ENCODE measurements at places on chromosomes 1 and 21.

GRCh38 chr1:90732136-90732535 is 15.0 kb upstream of the BARHL2 start:
- no peak for DNase-seq

DNA sequence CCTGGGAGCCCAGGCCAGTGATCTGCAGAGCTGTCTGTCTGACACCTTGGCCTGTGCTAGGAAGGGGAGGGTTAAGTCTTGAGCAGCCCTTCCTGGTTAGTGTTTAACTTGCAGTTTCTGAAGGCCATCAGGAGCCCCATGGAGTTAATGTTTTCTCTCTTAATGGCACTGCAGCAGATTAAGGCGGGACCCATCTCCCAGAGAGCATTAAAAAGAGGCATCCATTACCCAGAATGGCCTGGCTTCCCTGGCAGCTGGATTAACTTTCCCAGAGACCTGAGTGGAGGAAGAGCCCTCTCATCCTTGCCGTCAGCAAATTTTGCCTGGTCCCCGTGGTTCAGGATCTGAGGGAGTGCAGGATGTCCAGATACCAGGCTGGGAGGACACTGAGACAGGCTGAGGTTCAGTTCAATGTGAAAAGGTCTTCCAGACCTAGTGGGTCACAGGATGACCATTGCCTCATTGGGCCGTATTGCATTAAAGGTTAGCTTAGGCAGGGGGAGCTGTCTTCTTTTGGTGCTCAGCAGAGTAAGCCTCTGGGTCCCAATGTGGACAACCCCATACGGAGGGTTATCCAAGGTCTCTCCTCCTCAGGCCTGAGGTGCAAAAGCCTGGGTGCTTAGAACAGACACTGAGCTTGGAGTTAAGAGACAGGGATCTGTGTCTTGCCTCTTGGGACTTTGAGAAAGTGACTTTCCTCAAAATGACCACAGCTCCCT is 522.6 kb downstream of the PTPRU start:
- DNase-seq = no peak

DNA sequence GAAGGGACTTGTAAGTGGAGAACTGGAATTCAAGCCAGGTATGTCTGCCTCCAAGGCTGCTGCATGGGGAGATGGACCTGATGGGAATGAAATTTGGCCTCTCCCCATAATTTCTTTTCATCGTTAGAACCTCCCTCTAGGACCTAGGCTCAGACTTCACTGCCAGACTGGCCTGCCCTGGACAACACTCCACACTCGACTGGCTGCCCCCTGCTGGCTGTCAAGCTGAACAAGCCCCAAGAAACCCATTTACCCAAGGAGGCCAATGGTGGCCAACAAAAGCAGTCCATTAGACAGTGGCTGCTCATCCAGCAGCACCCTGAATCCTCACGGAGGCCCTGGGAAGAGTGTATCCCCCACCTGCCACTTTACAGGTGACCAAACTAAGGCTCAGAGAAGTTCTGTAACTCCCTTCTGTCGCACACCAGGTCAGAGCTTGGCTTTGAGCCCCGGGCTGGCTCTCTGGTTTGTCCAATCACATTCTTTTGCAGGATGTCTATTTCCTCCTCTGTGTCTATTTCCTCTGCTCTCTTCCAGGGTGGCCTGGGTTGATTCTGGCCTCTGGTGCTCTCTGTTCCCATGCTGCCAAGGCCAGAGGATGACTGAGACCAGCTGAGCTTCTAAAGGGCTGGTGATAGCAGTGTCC is 3.8 kb downstream of the RNF186 start:
- DNase-seq = no peak

DNA sequence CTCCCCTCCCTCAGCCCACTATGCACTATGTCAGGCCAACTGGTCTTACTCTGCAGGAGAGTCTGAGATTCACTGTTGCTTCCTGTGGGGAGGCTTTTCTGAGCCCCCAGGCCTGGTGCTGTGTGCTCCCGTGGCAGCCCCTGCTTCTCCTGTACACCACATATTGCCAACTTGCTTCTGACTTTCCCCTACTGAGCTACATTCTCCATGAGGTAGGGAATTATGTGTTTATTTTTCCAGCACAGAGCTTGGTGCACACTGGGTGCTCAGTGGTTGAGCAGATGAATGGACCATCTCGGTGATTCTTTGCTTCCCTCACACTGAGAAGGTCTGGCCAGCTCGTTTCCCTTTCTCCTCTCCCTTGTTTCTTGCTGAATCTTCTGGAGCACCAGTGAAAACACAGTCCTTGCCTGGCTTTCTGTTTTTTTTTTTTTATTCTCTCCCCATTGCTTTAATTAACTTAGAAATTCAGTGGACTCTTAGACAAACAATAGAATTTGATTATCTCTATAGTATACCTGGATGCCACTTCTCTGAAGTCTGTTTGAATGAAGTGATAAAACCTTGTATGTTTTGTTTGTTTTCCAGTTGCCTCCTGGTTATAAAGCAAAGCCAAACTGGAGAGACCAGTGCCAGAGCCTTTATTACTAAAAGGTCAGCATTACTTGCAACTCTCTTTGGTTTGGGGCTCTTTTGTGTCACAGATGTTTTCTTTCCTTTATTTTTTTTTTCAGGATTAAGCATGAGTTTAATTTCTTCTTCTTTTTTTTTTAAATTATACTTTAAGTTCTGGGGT is 50.3 kb upstream of the CNIH3 start:
- DNase-seq = no peak

GRCh38 chr1:65323246-65323645 is 13.9 kb downstream of the DNAJC6 start:
- DNase-seq = no peak

- DNase-seq = no peak
Measured at GRCh38 chr21:27586986-27587385, 620.1 kb upstream of the ADAMTS5 start.

DNA sequence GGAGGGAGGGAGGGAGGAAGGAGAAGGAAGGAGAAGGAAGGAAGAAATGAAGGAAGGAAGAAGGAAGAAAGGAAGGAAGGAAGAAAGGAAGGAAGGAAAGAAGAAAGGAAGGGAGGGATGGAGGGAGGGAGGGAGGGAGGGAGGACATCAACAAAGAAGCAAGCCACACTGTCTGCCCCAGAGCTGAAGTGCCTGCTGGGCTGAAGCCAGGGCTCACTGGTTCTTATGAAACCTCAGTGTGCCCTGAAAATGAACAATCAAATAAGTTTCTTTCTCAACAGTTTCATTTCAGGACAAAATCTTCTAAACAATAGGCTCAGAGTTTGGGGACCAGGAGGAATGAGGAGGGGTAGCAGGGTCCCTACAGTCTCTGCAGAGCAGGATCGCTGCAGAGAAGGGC is 21.1 kb downstream of the ARHGEF19 start:
- no peak for DNase-seq

DNA sequence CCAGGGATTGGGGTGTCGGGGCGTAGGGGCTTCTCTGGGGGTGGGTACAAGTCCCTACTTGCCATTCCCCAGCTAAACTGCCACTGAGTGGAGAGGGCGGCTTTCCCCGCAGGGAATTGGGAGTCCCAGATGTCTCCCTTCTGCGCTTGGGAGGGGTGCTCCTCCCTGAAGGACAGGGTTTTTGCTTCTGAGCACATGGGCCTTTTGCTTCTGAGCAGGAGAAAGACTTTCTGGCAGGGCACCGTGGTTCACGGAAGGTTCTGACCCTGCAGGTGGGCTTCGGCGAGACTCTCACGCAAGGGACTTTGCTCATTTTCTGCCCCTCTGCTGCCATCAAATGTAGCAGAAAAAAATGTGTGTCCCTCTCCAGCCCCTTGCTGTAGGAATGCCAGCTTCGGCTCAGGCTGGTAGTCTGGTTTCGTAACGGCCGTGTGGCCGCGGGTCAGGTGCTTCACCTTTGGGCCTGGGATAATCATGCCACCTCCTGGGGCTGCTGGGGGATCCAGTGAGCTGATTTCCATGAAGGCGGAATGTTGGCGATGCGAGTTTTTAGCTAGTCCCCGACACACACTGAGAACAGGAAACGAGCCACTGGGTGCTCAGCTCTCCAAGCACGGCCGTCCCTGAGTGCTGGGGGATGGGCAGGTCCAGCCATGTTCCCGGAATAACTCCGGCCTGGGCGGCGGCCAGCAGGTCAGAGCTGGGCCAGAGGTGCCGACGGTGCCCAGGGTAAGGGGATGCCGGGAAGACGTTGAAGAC is 364.0 kb downstream of the CAMTA1 start:
- no peak for DNase-seq

DNA sequence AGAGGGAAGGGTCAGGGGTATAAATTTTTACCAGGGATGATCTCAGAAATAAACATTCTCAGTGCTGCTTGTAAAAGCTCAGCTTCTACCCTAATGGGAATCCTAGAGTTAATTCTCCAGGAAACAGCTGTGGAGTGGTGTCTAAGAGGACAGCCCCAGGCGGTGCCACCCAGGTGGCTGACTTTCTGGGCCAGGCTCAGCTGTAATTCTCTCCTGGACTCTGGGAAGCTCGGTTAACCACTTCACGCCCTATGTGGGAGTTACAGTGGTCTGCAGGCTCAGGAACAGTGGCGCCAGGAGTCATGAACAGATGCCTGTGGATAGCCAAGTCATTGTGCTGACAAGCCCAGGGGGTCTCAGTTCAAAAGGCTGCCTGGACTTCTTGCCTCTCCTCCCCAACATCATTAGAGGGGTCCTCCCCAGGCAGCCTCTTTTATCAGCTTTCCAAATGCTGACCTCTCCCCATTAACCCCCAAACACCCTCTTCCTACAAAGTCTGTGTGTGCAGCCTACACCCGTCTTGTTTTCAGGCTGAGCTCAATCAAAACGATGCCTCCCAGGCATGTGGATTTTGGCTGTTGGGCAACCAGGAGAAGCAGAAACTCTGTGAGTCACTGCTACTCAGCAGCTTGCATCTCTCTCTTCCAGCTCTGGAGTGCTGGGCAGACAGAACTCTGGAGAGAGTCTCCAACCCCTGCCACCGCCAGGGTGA is 1.2 kb downstream of the HHIPL2 start:
- DNase-seq = peak; percentile 35

GRCh38 chr1:21830792-21831453 is 18.9 kb downstream of the LDLRAD2 start:
- no peak for DNase-seq

DNA sequence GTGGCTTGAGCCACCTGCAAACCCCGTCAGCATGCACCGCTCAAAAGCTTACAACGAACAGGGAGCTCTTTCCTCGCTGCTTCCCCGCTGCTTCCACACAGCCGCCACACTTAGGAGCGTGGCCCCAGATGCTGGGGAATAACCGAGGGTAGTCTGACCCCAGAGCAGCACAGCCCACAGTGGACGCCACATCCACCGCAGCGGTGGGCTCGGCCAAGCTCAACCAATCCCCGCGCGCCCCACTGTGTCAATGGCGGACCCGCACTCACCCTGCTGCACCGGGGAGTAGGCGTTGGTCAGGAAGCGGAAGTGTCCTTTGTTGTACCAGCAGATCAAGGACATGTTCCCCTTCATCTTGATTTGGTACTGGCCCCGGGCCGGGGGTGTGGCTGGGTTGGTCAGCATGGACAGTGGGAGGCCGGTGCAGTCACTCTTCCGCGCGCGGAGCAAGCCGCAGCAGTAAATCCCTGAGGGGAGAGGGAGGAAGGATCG is 93.5 kb downstream of the PGBD5 start:
- no peak for DNase-seq

DNA sequence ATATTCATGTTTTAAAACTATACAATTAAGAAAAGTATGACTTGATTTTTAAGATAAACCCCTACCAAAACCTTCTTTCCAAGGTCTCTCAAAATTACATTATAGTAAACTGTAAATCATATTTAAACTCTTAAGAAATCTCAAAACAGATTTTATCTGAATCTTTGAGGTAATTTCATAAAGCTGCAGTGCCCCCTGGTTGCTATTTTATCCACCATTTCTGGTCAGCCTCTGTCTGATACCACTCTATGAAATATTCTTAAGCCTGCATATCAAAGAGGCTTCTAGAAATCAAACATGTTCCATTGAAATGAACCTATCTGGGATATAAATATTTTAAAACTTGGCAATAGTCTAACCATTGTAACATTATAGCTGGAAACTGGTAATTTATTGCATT is 317.3 kb downstream of the COL11A1 start:
- DNase-seq = no peak

GRCh38 chr1:168497376-168497950 is 46.3 kb downstream of the XCL2 start:
- DNase-seq = no peak

All from HFF-Myc (cell line).